HFF-Myc (cell line): ENCODE measurements at places on chromosomes 11 and 22.

- no peak for DNase-seq
Observed at GRCh38 chr11:24762076-24762475, 265.2 kb downstream of the LUZP2 start.

DNA sequence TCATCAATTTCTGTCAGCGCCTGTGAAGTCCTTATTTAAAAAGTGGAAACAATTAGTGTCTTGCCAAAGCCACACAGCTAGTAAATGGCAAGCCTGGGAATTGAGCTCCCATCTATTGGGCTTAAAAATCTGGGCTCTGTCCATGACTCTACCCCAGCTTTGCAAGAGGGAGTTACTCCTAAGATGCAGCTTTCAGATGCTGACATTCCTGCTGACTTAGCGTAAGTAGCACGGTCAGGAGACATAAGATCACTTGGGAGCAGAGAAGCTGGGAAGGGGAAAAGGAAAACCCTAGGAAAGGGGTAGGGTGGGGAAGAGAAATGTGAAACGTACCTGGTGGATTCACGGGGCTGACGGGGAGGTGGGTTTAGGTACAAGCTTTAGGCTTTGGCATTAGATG, 36.0 kb upstream of the OR4B1 start:
- no peak for DNase-seq

- DNase-seq = no peak
Observed at GRCh38 chr22:26185190-26185589, 15.9 kb downstream of the SEZ6L start.

DNA sequence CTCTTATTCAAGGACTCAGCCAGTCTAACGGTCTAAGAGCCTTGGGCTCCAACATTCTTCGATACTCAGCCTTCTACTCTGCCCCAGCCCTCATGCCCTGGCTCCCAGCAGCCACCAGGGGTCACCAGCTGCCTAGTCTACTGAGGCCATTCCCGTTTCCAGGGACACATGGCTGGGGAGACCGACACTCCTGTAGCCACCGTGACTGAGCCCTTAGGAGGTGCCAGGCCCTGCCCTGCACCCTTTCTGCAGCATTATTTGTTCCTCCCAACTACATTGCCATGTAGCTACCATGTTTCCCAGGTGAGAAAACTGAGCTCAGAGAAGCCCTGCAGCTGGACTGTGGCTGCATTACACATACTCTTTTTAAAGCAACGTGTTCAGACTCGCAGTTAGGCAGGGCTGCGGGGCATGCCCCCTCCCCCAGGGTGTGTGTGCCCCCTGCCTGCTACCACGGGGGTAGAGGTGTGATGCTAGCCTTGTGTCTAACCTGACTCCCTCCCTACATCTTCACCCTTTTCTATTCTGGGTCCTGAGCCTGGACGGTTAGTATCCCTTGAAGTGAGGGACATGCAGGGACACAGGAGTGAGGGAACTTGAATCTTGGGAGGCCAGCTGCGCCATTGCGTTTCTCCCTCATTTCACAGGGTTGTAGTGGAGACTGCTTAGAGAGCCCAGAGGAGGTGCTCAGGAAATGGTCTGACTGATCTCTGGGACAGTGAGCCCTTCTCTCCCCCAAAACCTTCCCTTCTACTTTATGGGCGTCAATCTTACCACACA, 17.5 kb downstream of the ATG16L2 start:
- no peak for DNase-seq

DNA sequence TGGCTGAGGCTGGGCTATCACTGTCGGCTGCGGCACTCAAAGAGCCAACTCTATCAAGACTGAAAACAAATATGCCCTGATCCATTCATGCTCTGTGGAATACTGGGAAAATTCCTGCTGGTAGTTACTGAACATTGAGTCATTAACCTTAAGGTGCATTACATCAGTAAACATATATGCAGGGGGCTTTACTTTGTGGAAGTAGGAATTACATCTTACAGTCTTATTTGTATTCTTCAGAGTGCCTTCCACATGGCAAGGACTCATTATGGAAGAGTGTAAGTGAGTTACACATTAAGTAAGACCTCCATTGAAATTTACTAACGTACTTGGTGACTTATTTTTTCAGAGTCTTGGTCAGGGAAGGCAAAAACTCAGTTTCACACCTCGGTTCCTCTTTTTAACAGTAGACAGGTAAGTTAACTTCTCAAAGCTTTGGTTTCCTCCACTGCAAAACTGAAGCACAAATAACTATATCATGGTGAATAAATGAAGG, 4.5 kb downstream of the OR5B21 start:
- no peak for DNase-seq
